ENCODE measurements at places on chromosomes 6 and 20.
A peak's percentile ranks its signal among the peaks of the same experiment; 100 is the strongest.

GRCh38 chr6:5084781-5085647 lies at the start of gene PPP1R3G:
Gene PPP1R3G (plus strand): TSS chr6:5085341. CDS start chr6:5085486, 145 bp downstream.
- DNase-seq = no peak

DNA sequence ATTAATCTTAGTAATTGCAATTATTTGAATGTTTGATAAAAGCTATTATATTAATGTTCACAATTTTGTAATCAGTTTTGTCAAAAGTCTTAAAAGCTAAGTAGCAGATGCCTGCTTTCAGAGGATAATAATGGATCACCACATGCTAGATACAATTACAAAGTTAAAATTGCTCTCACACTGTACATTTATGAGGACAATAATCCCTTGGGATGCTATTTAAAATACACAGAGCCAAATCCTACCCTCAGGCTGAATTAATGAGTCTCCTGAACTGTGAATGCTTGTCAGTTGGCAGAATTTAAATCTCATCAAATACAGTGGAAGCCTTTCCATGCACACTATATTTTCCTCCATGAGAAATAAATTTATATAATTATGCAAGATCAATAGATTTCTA lies 153.3 kb upstream of the SYNCRIP start:
- no peak for DNase-seq

DNA sequence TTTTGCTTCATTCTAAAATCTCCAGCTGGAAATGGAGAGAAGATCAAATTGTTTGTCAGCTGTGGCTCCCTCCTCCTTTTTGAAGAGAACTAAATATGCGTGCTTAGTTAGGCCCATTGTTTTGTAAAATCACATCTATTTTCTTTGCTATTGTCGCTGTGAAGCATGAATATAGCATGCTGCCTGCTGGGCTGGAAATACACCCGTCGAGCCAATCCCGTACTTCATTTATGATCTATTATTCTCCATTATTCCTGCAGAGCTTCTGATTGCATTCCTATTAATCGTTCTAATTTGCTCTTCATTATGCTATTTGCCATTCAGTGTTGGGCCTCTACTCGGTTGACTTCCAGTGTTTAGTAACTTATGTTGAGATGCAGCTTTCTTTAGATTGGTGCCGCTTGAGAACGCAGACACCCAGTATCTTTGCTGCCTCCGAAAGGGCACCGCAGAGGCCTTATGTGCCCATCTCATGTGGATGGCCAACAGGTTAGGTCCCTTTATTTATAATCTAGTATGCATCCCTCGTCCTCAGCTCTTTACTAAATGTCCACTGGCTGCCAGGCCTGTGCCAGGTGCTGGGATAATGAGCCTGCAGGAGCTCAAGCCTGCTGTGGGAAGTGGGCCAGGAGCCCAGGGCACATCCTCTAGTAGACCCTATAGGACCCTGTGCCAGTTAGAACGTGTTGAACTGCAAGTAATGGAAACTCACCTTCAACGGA lies 45.6 kb downstream of the FAM50B start:
- no peak for DNase-seq

GRCh38 chr6:138493413-138493812 lies 5.9 kb downstream of the NHSL1 start:
- peak; percentile 57 for DNase-seq

DNA sequence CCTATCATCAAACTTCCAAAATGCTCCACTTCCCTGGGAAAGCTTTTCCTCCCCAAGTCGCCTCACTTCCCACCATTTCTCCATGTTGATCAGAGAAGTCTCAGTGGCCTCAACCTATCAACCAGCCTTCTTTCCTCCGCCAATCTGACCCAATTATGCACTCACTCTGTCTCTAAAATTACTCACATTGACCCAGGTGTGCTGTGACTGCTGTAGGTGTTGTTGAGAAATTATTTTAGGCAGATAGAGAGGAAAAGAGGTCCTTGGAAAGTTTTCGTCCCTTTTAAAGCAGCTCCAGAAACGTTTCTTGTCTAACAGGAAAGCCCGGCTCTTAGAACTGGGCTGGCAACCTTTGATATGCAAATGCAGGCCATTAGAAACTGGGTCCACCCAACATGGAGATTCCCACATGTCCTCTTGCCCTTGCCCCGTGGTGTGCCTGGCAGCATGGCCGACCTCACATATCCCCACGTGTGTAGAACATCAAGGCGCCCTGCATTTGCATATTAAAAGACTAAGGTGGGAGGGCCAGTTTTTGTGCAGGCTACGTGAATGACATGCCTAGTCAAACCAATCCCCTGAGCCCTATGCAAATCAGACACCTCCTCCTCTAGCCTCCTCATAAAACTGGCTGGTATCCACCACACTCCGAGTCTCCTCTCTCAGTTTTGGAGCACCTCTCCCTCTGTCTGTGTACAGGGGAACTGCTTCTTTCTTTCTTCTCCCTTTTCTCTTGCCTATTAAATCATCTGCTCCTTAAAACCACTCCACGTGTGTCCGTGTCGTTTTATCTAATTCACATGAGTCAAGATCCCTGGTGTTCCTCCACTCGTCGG lies 12.9 kb downstream of the IPCEF1 start:
- DNase-seq = no peak

DNA sequence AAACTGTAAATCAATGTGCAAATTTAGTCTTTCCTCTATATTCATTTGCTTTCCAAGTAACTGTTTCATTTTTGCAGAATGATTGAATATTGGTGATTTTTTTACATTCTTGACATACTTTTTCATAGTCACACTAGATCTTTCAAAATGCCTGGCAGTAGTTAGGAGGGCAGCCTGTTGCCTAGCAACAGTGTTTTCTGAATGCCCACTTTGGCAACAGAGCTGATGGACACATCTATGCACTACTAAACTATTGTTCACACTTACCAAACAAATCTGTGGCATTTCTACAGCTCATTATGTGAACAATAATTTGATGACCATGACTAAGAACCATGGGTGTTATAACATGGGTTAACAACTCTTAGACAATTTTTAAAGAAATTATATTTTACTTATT lies 438.0 kb upstream of the IMPG1 start:
- DNase-seq = no peak

DNA sequence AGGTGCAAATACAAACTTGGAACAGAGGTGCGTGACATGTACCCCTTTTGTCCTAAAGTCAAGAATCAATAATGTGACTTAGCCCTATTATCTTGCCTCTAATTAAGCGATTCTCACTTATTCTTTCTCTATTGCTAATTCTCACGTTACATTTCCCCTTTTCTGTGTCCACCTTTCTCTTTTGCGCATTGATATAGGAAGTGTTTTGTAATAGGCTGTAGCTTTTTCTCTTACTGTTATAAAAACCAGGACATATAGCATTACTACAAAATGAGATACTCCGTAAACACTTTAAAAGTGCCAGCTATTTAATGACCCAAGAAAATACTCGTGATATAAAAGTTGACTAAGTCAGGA lies 669 bp upstream of the TMEM30A start:
- DNase-seq = no peak

DNA sequence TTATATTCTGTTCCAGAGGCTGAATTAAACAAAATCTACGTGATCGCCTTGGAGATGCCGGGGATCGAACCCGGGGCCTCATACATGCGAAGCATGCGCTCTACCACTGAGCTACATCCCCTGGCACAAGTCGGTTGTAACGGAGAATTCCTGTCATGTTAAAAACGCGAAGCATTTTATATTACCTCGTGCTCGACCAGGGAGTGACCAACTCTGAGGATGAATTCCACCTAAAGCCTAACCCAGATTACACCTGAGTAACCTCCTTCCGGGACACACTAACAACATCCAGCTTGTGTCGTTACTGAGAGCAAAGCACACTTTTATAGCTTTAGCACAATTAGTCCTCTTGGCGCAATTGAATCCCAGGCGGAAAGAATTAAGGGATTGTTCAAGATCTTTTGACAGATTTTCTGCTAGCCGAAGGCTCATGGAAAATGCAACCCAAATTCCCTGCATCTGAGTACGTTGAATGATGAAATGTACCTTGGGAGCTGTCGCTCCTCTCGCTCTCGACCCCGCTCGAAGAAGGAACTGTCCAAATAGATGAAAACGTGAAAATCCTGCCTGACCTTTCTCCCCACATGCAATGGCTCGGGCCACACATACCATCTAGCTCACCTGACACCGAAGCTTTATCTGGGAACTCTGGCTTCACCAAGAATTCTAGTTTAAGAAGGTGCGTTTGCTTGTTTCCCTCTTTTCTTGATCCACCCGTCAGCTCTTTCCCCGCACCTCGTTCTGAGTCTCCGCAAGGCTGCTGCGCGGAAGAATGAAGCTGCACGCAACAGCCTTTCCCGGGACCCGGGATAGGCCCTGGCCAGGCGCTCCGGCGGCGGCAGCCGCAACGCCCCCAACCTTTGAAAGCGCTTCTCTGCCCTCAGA lies 148.3 kb downstream of the GPX5 start:
- peak; percentile 64 for DNase-seq

DNA sequence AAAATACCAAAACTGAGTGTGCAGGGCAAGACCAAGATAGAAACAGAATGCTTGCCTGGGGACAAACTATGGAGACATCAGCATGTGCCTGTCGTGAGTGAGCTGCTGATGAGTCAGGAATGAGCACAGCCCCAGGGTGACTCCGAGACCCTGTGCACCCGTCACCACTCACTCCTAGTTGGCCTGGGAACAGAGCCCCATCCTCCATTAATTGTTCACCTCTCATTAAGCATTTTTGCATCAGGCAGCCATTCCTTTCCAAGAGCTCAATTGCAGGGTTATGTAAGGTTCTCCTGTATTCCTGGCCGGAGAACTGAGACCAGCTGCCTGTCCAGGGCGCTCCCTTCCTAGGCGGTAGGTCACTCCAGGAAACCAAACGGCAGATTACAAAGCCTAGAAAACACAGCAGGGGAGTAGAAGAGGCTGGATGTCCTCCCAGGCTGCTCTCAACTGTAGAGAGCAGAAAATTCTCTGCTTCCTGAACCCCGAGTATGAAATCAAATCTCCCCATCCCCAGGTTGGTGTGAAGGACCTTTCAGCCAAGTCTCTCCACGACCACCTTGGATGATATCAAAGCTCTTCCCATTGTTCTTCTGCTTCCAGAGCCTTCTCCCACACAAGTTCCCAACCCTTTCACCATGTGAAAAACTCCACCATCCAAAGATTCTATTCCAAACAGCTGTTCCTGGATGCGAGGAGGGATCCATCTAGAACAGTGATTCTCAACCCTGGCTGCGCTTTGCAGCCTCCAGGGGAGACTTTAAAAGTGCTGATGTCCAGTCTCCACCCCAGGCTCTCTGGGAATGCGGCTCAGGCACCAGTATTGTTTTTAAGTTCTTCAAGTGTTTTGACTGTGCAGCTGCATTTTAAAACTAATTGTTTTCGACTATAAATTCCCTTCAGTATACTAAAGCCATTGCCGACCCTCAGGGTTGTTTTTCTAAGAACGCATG lies 532.6 kb upstream of the JARID2 start:
- DNase-seq = peak; percentile 48

- DNase-seq = no peak
Measured at GRCh38 chr6:227074-227782, 65.1 kb upstream of the DUSP22 start.

- no peak for DNase-seq
Measured at GRCh38 chr20:50345712-50346373, 155.2 kb downstream of the CEBPB start.

GRCh38 chr20:39563349-39563748 lies 601.2 kb downstream of the DHX35 start:
- DNase-seq = no peak

DNA sequence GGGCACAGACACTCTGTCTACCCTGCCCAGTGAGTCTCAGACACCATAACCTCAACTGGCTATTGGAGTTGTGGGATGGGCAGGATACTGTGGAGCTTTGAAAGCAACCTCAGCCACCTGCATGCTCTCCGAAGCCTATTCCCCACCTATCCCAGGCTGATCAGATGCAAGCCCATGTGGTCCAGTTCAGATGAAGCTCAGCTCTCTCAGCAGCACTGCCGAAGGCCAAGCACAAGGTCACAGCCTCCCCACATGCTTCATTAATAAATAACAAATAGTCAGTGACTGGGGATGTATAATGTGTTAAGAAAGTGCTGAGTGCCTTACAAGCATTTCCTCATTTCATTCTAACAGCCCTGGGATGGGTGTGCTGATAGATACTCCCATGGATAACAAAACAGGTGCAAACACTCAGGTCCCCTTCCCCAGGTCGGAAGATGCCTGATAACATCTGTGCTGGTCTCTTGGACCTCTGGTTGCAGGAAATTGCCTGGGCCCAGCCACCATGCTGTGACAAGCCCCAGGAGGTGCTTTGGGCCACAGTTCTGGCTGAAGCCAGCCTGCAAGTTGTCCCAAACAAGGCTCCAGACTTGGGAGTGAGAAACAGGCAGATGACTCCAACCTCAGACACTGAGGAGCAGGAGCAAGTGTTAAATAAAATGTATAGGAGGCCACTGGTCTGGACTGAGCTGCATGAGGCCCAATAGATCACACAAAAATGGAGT lies 3.7 kb downstream of the ACSS1 start:
- DNase-seq = no peak

- DNase-seq = no peak
Measured at GRCh38 chr6:163487606-163488005, 73.1 kb downstream of the QKI start.

- peak; percentile 86 for DNase-seq
Measured at GRCh38 chr20:58870293-58871014, 17.9 kb downstream of the GNAS start.

- no peak for DNase-seq
Measured at GRCh38 chr20:35274172-35275092, 3.5 kb downstream of the MMP24OS start.

- DNase-seq = no peak
Measured at GRCh38 chr6:164439331-164439730, 870.1 kb downstream of the C6orf118 start.

- DNase-seq = no peak
Measured at GRCh38 chr20:631101-631500, 21.0 kb upstream of the TCF15 start.
